NCI-H1092 treated with DMSO at 0.1 percent for 48 hours (cell line): ENCODE measurements at places on chromosomes 2 and 18.
A peak's percentile ranks its signal among the peaks of the same experiment; 100 is the strongest.

DNA sequence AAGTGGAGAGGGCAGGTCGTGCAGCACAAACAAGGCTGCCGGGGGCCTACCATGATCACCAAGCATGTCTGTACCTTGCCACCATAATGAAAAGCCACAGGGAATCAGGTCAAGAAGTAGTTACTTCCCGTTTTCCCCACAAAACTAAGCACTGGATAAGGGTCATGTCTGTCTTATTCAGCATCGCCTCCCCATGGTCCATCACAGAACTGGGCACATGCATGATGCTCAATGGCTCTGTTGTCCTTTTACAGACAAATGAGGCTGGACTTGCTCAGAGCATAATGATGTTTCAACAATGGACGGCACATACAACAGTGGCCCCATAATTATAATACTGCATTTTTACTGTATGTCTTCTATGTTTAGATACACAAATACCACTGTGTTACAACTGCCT, 27.5 kb downstream of the REEP1 start:
- DNase-seq, result no peak

DNA sequence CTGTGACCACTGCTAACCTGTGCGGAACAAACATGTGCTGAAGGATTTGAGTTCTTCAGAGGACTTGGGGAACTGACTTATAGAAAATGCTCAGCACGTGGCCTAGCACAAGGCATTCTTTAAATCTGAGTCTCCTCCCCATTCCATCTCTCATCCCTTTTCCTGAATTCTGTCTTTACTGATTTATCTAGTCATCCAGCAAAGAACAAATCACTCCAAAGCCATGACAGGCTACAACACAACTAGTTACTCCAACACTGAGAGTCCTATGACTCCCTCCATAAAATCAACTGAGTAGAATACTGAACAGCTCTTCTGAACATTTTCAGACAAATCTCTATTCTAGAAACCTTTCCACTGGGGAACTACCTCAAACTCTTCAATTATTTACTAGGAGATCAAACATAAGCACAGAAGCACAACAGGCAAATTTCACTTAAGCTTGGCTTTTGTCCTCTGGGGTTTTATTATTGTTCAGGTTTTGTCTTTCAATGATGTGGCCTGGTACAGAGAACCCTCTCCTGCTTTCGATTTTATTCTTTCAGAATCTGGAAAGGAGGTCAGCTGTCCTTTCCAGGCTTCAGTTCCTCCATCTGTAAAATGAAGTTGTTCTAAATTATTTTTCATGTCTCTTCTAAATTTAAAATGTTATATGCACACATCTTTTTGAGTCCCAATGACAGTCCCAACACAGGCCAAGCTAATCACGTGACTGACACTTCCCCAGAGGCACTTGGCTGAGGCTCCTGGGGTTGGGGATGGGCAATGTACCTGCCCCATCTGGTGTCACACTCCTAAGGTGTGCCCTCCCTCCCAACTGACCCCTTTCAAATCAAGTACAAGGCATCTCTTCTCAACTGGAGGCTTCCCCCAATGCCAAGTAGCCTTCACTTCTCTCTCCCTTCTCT, 31.8 kb downstream of the RNU4ATAC start:
- no peak for DNase-seq

DNA sequence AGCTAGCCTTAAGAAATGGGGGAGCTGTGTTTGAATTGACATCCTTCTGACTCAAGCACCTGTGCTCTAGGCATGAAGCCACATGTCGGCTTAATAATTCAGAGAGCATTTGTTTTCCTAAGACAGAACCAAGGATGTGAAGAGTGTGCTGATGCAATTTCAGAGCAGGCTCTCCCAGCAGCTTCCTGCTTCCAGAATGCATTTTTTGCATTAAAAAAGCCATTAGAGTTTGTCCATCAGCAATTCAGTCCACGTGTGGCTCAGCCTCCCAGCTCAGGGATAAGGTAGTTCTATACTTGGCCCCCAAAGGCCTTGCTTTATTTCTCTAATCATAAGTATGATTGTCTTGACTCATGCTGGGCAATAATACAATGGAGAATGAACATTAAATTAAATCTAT, 37.7 kb downstream of the DOCK10 start:
- no peak for DNase-seq

DNA sequence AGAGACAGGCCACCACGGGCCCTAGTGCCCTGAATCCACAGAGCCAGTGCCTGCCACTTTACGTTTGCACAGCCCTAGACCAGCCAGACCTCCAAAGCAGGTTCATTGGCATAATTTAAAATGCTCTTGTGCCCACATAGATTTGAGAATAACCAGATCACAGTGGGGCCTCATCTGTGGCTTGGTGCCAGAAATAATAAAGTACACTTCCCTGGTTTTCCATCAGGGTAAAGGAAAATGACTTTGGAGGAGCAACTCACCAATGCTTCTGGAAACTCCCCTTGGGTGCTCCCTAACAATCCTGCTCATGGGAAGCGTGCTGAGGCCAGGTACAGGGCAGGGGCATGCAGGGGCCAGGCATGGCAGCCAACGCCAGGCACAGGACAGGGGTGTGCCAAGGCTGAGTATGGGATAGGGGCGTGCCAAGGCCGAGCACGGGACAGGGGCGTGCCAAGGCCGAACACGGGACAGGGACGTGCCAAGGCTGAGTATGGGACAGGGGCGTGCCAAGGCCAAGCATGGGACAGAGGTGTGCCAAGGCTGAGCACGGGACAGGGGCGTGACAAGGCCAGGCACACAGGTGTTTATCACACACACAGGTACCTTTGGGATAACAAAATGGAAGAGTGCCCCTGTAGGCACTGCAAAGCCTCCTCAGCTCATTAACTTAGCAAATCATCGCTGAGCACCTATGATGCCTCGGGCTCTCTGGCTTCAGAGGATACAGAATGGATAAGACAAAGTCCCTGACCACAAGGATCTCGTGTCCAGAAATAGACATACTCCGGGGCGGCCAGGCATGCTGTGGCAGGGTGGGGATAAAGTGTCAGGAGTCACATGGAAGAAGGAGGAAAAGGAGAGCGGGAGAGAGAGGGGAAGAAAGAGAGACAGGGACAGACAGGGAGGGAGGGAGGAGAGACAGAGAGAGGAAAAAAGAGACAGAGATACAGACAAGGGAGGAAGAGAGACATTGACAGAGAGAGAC, 334.7 kb downstream of the EIPR1 start:
- DNase-seq, result no peak

DNA sequence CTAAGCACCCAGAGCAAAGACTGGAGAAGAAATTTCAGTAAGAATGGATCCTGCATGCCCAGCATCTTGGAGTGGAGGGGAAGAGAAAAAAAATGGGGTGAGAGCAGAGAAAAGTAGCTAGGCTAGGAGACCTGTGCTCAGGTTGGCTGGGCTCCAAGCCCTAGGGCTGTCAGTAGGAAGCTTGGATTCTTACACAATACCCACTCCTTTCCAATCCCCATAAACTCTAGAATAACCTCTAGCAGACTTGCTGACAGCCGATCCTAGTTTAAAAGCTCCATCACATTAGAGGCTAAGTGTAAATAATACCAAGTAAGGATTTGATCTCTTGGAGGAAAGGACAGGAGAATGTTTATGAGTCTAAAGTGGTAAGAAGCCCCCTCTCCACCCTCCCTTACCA, 46.2 kb upstream of the NABP1 start:
- no peak for DNase-seq

GRCh38 chr2:173001664-173002604, 73.7 kb upstream of the MAP3K20 start:
- DNase-seq, result no peak

GRCh38 chr2:20446917-20447436, at the start of gene RHOB:
Gene RHOB, plus strand, starts transcription at chr2:20447074. Its CDS starts 392 bp downstream, at chr2:20447466.
- DNase-seq, result peak; percentile 93

- no peak for DNase-seq
These were observed 76.4 kb upstream of the TSPYL6 start for GRCh38 chr2:54332386-54332785.

GRCh38 chr2:242030226-242030575, 160.7 kb downstream of the RTP5 start:
- no peak for DNase-seq

- DNase-seq, result no peak
These were observed 12.4 kb downstream of the G6PC2 start for GRCh38 chr2:168913495-168913894.

GRCh38 chr2:8548619-8549150, 133.2 kb upstream of the ID2 start:
- no peak for DNase-seq

DNA sequence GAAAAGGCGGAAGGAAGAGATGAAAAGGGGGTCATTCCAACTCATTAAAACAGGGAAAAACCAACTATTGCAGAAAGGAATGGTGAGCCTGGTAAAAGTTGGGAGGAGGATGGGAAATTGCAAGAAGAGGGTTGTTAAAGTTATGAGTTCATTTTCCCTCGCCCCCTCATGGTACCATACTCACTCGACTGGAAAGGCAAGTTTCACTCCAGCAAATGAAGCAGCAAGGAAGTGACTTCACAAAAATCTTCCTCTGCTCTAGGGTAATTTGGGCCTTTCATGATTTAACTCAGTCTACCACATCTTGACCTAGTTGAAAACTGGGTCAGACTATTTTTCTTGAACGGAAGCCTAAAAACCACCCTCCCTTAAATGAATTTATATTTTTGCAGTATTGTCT, 22.8 kb upstream of the DAW1 start:
- no peak for DNase-seq

- peak; percentile 13 for DNase-seq
These were observed 50.0 kb downstream of the MYO3B start for GRCh38 chr2:170227951-170228350.

DNA sequence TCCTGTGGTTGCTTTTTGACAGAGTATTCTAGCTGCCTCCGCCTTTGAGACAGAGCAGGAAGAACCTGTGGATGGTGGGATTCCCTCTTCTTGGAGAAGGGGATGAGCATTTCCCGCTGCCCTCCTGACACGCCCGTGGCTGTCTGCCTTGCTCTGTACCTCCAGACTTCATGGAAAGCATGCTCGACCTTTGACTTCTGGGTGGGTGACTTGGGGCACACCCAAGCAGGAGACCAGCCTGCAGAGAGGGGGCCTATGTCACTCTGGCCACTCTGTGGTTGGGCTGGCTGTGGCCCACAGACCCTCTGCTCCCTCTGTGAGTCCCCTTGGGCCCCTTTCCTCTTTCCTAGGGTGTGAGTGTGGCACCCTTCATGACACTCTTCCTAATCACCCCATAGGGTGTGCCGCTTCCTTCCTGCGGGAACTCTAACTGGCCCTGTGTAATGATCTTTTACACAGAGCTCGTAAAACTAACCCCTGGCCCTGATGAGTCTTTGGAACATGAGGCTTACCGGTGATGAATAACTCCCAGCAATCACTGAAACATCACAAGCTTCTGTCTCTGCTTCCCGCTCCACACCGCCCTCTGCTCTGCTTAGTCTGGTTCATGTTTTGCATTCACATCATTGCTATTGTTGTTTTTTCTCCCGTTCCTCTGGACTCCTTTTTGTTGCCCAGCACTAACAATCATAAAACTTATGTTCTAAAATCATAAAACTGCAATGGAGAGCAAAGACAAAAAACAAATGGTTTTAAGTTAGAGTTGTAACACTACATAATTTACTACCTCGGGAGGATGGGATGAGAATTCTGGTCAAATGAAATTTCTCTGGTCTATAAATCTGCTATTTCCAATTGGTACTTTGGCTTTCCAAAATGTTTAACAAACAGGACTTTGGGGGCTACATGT, 101.1 kb downstream of the SH3YL1 start:
- DNase-seq, result no peak

DNA sequence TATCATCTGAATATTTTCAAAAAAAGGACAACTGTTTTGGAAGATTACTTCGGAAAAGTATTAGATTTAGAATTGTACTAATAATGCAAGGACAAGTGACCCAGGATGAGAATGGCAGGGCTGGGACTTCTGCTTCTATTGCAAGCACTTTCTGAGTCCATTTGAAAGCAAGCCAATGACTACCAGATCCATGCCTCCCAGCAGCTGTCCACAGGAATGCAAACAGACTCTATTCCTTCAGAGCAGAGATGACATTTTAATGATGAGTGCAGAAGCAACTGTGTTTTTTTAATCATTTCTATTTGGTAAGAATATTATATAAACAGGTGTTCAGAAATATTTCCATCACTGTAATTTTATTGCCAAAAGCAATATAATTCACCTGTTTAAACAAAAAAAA, 456.7 kb downstream of the SOX11 start:
- no peak for DNase-seq

GRCh38 chr2:163573652-163574051, 162.2 kb downstream of the FIGN start:
- no peak for DNase-seq

DNA sequence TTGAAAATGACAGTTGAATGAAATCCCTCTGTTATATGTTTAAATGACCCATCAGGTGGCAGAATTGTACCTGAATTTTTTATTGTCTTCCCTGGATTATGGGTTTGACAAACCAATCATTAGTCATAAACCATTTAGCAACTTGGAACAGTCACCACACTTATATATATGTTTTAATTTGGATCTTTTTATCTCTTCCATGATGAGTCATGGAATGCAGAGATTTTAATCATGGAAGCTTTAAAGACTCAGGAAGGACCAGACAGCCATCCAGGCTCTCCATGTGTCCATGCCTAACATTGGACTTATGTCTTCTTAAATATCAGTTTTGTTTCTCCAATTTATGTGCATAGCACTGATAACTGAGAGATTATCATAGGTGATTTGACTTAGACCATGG, 188.3 kb upstream of the ZSWIM2 start:
- DNase-seq, result no peak

GRCh38 chr2:201660293-201660895, 17.1 kb upstream of the TMEM237 start:
- DNase-seq, result no peak

DNA sequence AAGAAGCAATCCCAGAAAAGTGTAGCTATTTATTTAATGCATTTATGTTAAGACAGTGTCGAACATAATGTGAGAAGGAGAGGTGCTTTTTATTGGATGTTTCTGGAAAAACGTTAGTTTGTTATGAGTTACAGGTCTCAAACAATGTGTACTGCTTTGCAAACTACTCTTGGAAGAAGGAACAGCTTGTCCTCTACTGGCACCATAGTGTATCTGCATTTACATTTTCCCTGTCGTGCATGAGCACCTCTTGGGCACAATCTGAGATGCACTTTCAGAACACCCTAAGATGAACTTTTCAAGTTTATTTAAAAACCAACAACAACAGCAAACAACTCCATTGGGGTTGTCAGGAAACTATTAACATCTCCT, 22.8 kb downstream of the CCNYL1 start:
- DNase-seq, result peak; percentile 2

- no peak for DNase-seq
These were observed 75.6 kb upstream of the MGAT5 start for GRCh38 chr2:134178138-134178877.

- no peak for DNase-seq
These were observed 252.0 kb upstream of the MYT1L start for GRCh38 chr2:2582998-2583545.

GRCh38 chr2:75133621-75134570, 65.4 kb downstream of the TACR1 start:
- no peak for DNase-seq

- no peak for DNase-seq
These were observed 27.0 kb downstream of the IRS1 start for GRCh38 chr2:226772389-226773179.

DNA sequence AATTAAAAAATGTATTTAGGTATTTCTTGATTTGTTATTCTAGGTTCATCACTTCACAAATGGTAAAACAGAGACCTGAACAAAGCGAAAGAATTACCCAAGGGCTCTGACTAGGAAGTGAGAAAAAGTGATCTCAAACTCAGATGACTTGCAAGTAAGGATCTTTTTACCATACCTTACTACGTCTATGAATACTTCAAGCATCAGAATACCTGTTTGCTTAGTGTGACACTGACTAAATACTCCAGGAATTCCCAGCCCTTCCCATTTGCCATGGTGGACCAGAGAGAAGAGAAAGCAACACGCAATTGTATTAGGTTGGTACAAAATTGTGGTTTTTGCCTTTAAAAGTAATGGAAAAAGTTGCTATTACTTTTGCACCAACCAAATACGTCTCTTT, 35.8 kb upstream of the FIGN start:
- no peak for DNase-seq
